ENCODE measurements at places on chromosomes 5 and 9.

- DNase-seq = no peak
These were observed 29.0 kb upstream of the CDH18 start for GRCh38 chr5:20017021-20017420.

DNA sequence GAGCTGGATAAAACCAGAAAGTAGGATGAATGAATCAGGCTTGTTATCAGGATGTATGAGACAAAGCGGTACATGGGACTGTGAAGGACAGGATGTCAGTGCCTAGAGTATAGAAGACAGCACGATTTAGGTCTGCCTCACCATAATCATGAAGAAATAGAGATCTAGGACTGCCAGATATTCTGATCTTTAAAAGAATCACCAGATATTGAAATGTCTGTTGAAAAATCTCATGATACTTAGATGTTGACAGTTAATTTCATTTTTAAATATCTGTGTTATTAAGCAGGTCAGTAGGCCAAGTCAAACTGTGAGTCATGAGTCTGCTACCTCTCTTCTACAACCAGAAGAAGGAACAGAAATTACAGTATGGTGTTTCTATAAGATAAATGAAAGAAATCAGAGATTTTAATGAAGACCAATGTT lies 65.0 kb downstream of the ST8SIA4 start:
- no peak for DNase-seq

DNA sequence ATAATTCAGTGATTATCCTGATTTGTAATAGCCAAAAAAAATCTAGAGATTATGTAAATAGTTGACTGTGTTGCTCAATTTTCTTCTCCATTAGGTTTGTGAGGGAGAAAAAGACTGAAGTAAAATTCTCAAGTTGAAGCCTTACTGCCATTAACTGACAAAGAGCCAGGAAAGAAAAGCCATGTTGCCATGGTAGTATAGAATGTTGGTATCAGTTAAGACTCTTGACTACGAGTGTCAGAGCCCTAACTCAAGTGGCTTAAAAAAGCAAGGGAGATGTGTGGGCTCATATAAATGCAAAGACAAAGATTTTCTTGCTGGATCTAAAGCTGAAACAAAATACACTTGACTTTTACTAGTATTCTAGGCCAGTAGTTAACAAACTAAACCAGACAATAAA lies 571.7 kb downstream of the KCTD16 start:
- DNase-seq = no peak

- DNase-seq = no peak
These were observed 669.2 kb downstream of the NR2F1-AS1 start for GRCh38 chr5:92911851-92912250.

DNA sequence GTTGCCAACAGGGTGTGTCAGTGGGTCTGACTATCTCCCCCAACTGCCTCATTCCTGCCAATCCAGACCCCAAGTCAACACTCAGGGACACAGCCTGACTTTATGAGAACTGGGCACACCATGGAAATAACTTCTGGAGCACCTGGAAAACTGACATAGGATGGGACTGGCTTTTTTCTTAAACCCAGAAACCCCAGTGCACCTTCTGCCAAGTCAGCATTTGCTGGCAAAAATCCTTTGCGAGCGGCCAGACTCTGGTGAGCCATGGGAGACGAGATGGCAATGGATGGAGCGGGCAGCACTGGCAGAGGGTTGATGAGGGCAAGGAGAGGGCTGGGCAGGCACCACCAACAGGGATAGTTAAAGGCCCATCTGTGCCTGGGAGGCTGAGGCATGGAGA lies 114.4 kb upstream of the OSMR start:
- DNase-seq = no peak

- DNase-seq = peak; percentile 43
These were observed 996.4 kb upstream of the WWC1 start for GRCh38 chr5:167294882-167295680.

DNA sequence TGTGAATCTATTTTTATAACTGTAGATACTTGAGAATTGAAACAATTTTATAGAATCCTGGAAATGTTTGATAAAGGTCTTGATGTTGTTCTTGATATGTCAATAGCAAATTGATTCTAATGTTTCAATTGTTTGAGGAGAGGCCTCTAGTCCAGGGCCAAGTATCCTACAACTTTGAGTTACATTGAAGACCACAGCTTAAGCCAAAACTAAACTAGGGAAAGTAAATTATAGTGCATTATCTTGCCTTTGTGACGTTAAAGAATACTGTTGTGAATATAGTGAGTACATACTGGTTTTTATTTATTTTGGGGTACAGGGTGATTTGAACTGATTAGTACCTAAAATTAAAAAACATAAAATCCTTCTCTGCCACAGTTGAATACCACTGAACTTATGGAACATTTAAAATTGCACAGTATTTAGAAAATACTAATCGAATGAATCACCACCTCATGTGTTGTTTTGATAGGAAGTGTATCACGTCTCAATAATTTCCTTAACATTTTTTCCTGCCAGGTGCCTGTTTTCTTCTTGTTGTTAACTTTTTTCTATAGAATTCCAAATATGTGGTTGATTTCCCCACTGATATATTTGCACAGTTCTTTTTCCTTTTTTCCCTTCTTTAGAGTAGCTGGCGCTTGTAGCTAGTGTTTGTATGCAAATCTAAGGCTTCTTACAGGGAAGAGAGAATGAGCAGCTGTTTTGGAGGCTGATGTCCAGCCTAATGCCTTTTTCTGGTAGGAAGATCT lies 12.5 kb downstream of the ARHGEF28 start:
- no peak for DNase-seq

GRCh38 chr5:111597491-111597890 lies 85.2 kb upstream of the STARD4 start:
- no peak for DNase-seq

GRCh38 chr9:14240537-14240936 lies 73.4 kb downstream of the NFIB start:
- DNase-seq = peak; percentile 59

DNA sequence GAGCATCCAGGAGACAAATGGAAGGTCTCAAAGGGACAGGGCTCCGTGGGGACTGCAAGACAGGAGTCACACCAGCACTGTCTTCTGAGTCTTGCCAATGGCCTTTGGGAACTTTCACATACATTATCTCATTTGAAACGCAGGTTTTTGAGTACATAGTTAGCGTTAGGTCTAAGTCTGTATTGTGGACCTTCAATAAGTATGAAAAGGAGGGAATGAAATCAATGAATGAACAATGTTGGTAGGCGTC lies 442 bp upstream of the DCTN4 start:
- no peak for DNase-seq
